ENCODE measurements at places on chromosomes 7 and 10. TPM values are rescaled to one million over a fixed set of nuclear protein-coding genes. Genes with fewer than 3 reads are reported as not detected.

Gene TACC2
- total RNA-seq: not detected

Gene HPSE2
- 0.07 TPM for total RNA-seq

Gene GHRHR
- total RNA-seq: not detected

Gene EVX1
- total RNA-seq: not detected

All from CD8-positive, alpha-beta memory T cell (primary cell).